ENCODE measurements at places on chromosomes 4 and X.

GRCh38 chr4:173317004-173317403 lies 17.2 kb downstream of the HMGB2 start:
- DNase-seq = no peak

DNA sequence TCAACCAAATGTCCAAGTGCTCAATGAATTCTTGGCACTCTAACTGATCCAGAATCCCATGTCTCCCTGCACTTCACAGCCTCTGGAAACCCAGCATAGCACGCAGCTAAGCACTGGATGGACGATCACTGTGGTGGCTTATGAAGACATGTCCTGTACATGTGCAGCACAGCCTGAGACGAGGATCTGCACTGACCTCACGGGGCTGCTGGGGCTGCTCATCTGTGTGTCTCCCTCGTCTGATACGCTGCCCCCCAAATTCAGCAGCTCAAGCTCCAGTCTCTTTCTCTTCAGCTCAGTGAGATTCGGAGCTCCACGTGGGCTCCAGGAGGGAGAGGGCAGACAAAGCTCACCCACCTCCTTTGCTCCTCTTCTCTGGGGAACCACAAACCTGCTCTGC lies 126.9 kb downstream of the CPZ start:
- DNase-seq = no peak

DNA sequence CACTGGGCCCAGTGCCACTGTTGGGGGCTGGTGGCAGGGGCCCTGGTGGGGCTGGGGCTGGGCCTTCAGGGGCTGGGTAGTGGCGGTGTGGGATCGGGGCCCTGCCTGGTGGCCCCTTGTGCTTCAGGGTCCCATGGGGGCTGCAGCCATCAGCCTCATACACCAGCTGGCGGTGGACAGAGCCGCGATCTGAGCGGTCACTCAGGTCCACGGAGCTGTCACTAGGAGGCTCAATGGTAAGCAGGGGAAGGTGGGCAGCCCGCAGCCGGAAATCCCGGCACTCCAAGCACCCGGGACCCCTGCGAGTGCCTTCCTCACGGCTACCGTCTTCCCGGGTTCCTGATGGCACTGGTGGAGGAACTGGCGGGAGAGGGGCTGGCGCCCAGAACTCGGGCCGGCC lies 25.5 kb upstream of the KDM5C start:
- DNase-seq = no peak

GRCh38 chr4:138891631-138892031 lies 124.0 kb upstream of the NOCT start:
- DNase-seq = no peak

DNA sequence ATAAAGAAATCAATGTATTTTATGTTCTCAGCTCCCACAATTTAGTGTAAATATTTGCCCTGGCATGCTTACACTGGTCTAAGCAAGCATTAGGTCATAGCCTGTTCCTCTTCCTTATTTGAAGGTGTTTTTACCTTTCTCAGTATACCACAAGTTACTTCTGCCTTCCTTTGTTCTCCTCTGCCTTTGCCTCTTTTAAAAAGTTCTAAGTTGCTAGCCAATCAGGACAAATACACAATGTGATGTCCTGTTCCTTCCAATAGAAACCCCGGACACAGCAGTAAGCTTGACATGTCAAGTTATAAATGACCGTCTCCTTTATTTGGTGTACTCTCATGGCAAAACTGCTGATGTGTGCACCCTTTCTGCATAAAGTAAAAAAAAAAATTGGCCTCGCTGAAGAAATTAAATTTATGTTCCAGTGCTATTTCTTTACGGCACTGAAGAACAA lies 49.4 kb downstream of the UGT2B10 start:
- DNase-seq = no peak

DNA sequence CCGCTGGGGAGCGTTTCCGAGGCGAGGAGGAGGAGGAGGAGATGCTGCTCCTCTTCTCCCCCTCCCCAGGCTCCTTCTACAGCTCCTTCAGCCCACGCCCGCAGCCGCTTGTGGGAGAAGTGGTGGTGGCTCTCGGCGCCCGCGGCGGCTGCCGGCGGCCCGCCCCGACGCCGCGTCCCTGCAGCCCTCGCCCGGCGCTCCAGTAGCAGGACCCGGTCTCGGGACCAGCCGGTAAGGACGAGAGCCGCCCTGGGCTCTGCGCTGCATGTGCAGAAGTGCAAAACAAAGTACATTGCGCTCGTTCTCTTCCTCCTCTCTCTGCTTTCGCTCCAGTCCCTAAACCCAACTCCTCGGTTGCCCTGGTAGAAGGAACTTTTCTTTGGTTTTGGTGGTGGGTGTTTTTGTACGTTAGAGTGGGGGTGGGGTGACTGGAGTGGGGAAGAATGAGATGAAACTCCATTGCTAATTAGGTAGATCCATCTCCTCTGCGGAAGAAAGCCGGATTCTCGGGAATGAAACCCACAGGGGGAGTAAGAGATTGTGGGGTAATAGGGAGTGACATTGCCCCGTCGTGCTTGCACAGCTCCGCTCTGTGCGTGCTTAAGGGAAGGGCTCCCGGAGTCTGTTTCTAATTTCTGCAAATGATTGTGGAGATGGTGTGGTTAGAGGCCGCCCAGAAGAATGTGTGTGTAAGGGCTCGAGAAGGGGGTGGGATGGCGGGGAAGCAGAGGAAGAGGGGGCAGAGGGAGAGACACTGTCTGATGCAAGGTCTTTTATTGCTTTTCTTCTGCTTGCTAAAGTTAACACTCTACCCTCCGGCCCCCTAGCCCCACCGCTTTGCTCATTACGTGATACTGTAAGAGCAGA lies 677 bp downstream of the PTPN13 start:
- no peak for DNase-seq
